IMR-90 (cell line): ENCODE measurements at places on chromosomes 1 and 21. TPM values are rescaled to one million over a fixed set of nuclear protein-coding genes. Genes with fewer than 3 reads are reported as not detected.
A peak's percentile ranks its signal among the peaks of the same experiment; 100 is the strongest.

GRCh38 chr1:30998887-30999286 lies 66.6 kb downstream of the PUM1 start:
- DNase-seq: no peak

GRCh38 chr1:172969611-172970010 lies 81.1 kb downstream of the TNFSF18 start:
- DNase-seq: peak; percentile 84

DNA sequence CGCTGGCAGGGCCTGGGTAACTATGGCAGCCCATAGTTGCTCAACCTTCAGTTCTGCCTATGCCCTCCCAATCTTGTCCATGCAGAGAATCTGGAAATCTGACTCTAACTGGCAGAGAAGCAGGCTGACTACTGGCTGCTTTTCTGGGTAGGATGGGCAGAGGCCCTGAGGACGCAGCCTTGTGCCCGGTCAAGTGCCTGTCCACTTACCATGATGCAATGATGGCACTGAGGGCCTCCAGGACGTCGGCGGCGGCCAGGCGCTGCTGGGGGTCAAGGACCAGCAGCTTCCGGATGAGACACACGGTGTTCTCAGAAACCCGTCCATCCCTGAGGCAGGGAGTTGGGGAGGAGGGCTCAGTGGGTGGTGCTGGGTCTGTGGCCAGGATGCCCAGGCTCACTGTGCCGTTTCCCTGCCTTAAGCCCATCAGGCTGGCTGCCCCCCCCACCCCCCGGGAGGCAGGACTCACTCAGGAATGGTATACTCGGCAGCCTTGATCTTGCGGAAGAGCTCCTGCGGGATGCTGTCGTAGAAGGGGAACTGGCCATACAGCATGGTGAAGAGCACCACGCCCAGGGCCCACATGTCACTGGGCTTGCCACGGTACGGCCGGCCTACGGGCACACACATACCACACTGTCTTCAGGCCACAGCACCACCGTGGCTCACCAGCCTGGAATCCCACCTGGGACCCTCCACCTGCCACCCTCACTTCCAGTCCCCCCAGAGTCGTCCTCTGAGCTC lies 20.4 kb upstream of the EVA1B start:
- DNase-seq: no peak

- no peak for DNase-seq
Observed at GRCh38 chr1:160429702-160430535, 29.6 kb downstream of the VANGL2 start.

- DNase-seq: no peak
Observed at GRCh38 chr1:240230816-240231215, 139.1 kb downstream of the FMN2 start.

DNA sequence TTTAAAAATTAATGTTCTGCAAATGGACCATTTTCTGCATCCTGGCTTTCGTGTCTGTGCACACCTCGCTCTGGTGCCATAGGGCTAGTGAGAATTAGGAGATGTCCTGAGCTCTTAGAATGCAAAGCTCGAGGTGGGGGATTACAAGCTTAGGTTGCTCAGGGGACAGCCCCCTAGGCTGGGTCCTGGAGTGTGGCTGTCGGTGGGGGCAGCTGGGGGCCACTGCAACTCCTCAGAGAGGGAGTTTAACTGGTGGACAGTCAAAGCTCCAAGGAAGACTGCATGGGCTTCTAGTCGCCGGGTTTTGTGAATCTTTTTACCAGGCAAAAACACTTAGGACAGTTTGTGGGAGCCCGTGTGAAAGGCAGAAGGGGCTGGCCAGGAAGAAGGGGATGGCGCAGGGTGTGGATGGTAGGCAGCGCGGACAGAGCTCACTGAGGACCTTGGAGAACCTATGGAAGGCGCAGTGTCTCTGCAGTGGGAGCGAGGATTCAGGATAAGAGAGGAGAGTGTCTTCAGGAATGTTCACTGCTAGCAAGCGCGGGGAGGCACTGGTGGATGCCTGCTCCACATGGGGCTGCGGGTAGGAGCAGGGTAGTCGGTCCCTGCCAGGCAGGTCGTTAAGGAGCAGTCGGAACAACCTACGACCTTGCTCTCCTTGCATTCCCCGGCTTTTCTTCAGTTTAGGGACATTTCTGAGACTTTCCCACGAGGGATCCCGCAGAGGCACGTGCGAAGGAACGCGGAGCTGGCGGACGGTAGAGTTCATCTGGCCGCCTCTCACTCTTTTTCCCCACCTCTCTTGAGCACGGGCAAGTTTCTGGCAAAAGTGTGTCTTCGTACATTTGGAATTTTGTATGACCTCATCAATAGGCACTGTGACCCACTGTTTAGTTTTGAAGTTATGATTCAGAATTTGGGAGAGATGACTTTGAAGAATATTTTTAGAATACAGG lies 12.9 kb upstream of the KCNE1 start:
- DNase-seq: peak; percentile 84

DNA sequence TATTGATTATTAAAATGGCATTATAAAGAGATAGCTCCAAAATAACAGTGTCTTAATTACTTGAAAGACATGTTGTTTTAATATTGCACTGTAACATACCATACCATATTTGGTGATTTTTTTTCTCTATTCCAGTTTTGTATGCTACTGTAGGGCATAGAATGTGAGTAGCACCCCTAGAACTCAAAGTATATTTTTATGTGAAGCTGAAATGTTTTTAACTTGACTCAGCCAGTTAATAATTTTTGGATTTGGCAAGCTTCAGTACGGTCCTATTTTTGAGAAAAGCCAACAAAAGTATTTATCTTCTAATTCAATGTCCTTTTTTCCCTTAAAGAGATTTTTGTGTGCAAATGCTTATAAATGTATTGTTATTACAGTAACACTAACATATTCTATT lies 593.8 kb downstream of the USP25 start:
- peak; percentile 29 for DNase-seq

- no peak for DNase-seq
Observed at GRCh38 chr1:91791103-91791502, 94.8 kb downstream of the TGFBR3 start.

DNA sequence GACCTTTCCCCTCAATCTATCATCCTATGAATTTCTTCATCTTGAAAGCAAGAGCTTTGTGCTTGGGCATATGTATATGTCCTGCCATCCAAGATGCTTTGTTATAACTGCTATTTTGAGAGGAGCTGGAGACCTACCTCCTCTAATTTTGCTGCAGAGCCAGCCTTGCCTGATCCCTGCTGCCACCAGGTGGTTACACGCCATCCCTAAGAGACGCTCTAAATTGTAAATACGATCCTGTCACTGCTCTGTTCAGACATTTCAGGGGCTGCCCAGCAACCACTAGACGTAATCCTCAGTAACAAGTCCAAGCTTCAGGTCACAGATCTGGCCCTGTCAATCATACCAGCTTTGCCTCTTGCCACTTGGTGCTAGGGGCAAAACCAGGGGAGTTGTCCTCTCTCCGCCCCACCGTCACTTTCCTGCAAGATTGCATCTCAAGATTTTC lies 32.9 kb downstream of the GPA33 start:
- DNase-seq: peak; percentile 9

GRCh38 chr1:179014123-179014522 lies 11.6 kb upstream of the FAM20B start:
- DNase-seq: no peak

GRCh38 chr1:157580179-157580827 lies 17.6 kb downstream of the FCRL4 start:
- DNase-seq: peak; percentile 57

DNA sequence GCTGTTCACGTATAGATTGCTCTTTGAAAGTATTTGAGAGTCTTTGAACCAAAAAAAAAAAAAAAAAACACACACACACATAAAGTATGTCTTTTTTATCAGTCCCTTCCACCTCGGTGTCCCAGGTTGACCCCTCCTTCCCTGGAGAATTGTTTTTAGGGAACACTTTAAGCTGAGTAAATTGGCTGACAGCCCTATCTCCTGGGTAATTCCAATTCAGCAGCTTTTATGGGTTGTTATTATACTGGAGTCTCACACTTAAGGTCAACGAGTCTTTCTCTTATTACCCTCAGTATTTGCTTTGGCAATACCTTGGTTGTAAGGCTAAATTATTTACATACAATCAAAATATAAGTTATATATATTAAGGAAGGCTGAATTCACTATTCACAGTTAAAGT lies 69.4 kb downstream of the SLC30A10 start:
- DNase-seq: no peak

DNA sequence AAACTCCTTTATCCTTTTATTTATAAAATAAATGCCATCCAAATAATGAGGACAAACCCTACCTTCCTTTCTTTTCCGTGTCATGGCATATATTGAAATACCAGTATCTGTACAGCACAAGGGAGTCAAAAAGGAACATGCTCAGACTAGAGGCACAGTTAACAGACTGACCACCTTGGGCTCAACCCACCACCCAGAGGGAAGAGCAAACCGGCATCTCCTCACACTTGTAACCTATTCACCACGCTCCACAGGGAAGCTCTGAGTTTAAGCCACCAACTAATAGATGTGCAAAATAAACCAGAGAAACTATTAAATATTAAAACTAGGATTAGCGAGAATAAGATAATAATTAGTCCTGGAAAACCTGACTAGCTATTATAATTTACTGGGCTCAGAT lies 112.7 kb downstream of the SIPA1L2 start:
- DNase-seq: no peak

GRCh38 chr1:192639607-192640368 lies 3.8 kb downstream of the RGS13 start:
- DNase-seq: peak; percentile 88

- DNase-seq: no peak
Observed at GRCh38 chr1:156248323-156248683, 447 bp upstream of the PAQR6 start.

DNA sequence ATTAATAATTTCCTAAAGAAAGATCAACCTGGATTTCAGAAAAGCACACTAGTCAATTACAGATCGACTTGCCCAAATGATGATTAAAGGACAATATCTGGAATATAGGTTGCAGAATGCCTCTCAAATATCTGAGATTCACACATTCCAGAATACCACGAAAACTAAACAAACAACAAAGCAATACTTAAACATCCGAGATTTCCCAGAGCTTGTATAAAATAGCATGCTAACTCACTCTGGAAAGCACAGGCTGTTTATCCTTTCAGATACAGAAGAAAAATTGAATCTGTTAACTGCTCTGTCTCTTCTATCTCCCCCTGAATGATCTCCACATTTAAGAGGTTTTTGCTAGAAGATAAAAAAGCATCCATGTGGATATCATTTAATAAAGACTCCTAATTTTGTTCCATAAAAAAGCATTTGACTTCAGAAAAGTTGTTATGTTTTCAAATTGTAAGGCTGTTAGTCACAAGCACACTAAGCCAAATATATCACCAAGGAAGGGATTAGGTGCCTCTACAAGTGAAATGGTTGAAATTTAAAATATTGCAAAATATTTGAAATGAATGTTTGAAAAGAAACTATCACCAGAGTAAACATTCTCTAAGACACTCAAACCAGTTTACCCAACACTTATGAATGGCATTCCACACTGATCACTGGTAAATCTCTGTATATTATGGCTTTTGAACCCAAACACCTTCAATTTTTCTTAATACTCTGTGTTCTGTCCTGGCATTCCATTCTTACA lies 865.1 kb upstream of the ADAMTS5 start:
- peak; percentile 57 for DNase-seq

DNA sequence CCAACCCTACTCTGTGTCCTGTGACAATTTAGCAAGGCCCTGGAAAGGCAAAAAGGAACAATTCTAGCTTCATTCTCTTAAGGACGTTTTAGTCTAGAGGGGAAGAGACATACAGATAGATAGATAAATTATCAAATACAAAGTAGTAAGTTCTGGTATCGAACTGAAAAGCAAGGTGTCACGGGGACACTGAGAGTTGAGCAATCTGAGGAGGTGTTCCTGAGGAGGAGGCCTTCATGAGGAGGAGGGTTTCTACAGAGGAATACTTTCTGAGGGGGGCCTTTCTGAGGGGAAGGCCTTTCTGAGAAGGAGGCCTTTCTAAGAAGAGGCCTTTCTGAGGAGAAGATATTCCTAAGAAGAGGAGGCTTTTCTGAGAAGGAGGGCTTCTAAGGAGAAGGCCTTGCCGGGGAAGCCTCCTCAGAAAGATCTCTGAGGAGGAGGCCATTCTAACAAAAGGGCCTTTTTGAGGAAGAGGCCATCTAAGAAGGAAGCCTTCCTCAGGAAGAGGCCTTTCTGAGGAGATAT lies 155.9 kb upstream of the COA6 start:
- no peak for DNase-seq

DNA sequence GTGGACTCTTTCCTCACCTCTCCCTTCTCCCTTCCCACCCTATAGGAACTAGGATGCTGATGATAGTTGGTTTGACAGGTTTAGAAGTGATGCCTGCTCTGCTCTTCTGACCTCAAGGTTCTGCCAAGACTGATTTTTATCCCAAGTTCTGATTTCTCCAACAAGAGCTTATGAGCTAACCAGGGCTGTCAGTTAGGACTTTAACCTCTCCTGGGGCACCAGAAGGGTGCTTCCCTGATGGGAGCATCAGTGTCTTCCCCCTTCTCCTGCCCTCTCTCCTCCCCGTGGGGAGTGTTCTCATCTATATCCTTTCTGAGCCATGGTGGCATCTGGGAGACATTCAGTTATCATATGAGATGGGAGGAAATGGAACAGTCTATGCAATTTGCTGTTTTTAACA lies 44.0 kb downstream of the ATP2B4 start:
- no peak for DNase-seq

DNA sequence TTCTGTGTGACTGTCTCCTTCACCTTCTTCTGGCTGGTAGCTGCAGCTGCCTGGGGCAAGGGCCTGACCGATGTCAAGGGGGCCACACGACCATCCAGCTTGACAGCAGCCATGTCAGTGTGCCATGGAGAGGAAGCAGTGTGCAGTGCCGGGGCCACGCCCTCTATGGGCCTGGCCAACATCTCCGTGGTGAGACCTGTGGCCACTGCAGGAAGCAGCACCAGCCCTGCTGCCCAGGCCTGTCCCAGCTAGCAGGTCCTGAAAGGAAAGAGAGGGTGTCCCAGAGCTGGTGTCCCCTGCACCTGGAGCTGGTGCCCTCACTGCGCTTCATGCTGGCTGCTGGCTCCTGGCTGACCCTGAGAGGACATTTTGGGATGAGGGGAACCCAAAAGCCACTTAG lies 5.9 kb upstream of the ATXN7L2 start:
- DNase-seq: no peak

The SPATC1L gene
- total RNA-seq: 3.1 and 3.8 TPM in 2 replicates

The KCNK1 gene
- total RNA-seq: 0.90 and 1.1 TPM in 2 replicates

The ELOVL1 gene
- 66.4 and 88.9 TPM in 2 replicates for total RNA-seq

The CGN gene
- 0.28 and 0.36 TPM in 2 replicates for total RNA-seq

The RUNX3 gene
- total RNA-seq: not detected in 2 replicates

The RPAP2 gene
- total RNA-seq: 13.6 TPM in 2 replicates

The UTS2 gene
- total RNA-seq: not detected in 2 replicates

The OLFML3 gene
- 37.8 and 40.9 TPM in 2 replicates for total RNA-seq

The CCDC24 gene
- 1.4 and 1.7 TPM in 2 replicates for total RNA-seq
